Gastrocnemius medialis (tissue), 4 donors: ENCODE measurements at places on chromosomes 5 and 9. TPM values are rescaled to one million over a fixed set of nuclear protein-coding genes. Genes with fewer than 3 reads are reported as not detected.

Gene PTCH1
- total RNA-seq = 5.3 TPM

Gene SPINK6
- not detected for total RNA-seq

Gene CDH6
- 1.0 TPM for total RNA-seq

Gene PLAC8L1
- total RNA-seq = not detected

Gene HTR4
- total RNA-seq = 0.41 TPM

- no peak for DNase-seq
- no peaks in the 10 kb centered on the region for H3K27me3 ChIP-seq
- H3K4me1 ChIP-seq = no peaks in the 10 kb centered on the region
Observed at GRCh38 chr5:151463137-151464029, 16.0 kb downstream of the SLC36A1 start.

DNA sequence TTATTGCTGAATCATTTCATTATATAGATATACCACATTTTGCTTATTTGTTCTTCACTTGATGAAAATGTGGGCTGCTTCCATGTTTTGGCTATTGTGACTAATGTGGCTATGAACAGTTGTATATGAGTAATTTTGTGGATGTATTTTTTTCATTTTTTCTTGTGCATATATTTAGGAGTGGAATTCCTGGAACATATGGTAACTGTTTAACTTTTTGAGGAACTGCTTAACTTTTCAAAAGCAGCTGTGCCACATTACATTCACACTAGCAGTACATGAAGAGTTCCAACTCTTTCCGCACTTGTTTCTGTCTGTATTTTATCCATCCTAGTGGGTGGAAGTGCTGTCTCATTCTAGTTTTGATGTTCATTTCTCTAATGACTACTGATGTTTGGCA lies 67.8 kb downstream of the JAK2 start:
- DNase-seq = no peak
- H3K27me3 ChIP-seq = no peaks in the 10 kb centered on the region
- no peaks in the 10 kb centered on the region for H3K4me1 ChIP-seq
- no peak overlapping the region for H3K4me3 ChIP-seq
- no peak overlapping the region for H3K27ac ChIP-seq
- peaks cover 16% of the 10 kb centered on the region for H3K36me3 ChIP-seq

- H3K4me3 ChIP-seq = no peak overlapping the region
- no peak for DNase-seq
- H3K27ac ChIP-seq = no peak overlapping the region
- H3K4me1 ChIP-seq = no peaks in the 10 kb centered on the region
Observed at GRCh38 chr5:102749416-102750030, 5.6 kb upstream of the PAM start.

DNA sequence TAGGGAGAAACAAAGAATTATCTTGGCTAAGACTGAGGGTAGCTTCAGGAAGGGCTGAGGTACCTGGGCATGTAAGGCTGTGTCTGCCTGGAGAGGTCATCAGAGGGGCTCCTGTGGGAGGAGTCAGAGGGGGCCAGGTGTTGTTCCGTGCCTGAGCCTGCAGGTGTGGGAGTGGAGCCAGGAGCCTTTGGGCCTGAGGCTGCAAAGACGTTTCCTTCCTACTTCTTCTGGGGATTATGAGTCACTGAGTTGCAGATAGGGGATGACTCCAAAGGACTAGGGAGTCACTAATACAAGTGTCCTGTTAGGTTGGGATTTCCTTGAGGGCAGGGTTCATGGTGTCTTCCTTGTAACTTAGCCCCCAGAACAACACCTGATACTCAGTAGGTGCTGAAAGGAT lies 391.1 kb downstream of the ARHGEF28 start:
- no peaks in the 10 kb centered on the region for H3K4me1 ChIP-seq
- no peaks in the 10 kb centered on the region for H3K27me3 ChIP-seq
- no peak overlapping the region for H3K27ac ChIP-seq
- H3K36me3 ChIP-seq = no peaks in the 10 kb centered on the region

DNA sequence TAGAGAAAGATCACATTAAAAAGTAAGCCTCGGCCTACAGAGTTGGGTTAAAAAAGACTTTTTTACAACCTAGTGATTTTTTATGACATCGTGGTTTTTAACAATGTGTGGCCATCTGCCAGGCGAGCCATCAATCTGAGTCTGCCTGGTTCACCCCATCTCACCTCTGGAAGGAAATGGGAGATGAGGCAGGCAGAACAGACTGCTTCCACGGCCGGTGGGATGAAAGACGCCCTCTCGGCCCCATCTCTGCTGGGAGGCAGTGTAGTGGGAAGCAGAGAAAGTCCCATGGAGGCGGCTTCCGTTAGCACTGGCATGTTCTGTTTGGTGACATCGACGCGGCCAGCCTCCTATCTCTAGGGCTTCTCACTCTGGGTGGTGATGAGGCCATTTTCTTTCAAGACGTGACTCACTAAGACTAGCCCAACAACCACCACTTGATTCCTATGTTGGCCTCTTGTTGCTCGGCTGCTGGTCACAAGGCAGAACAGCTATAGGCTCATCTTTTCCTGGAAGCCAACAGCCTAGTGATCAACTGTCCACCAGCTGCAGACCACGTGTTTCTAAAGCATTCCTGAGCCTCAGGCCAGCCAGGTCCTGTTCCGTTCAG lies 132.4 kb upstream of the OTULINL start:
- H3K27me3 ChIP-seq = no peaks in the 10 kb centered on the region
- H3K36me3 ChIP-seq = peaks cover 1% of the 10 kb centered on the region
- H3K27ac ChIP-seq = peak overlapping the region; percentile 80
- H3K4me3 ChIP-seq = peak overlapping the region; percentile 3
- DNase-seq = peak; percentile 50
- peaks cover 55% of the 10 kb centered on the region for H3K4me1 ChIP-seq

DNA sequence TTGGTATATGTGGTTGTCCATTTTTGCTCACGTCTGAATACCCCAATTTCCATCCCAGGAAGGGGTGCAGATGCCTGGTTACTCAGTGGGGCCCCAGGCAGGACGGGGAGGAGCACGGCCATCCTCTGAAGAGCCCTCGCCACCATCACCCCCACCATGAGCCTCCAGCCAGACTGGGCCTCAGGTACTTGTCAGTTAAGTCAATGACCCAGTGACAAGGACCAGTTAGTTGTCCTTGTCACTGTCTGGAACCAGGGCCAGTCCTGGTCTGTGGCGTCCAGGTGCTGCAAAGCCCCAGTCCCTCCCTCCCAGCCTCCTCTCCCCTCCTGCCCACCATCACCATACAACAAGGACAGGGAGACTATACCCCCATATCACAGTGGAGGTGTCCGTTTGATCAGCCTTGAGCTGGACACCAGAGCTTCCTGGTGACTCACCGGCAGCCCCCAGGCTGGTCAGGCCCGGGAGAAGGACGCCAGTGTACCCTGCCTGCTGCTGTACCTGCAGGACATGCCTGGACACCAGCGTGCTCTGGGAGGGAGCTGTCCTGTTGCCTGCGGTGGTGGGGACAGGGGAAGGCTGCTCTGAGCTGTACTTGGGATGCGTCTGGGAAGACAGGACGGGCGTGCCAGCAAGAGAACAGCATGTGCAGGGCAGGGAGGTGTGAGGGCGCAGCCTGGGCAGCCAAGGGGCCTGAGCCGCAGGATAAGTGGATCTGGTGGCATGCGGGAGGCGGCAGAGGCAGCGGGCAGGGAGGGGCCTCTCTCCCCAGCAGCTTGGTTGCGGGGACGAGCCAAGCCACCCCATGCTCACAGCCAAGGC lies 32.6 kb upstream of the TTLL11 start:
- no peaks in the 10 kb centered on the region for H3K36me3 ChIP-seq
- H3K4me1 ChIP-seq = no peaks in the 10 kb centered on the region
- peaks cover 18% of the 10 kb centered on the region for H3K27me3 ChIP-seq
- no peak overlapping the region for H3K27ac ChIP-seq
- no peak for DNase-seq

GRCh38 chr9:19512103-19512832 lies 103.5 kb downstream of the ACER2 start:
- H3K36me3 ChIP-seq = no peaks in the 10 kb centered on the region
- no peak overlapping the region for H3K27ac ChIP-seq
- H3K4me1 ChIP-seq = no peaks in the 10 kb centered on the region
- no peak overlapping the region for H3K4me3 ChIP-seq
- DNase-seq = no peak
- H3K27me3 ChIP-seq = no peaks in the 10 kb centered on the region

- H3K4me3 ChIP-seq = no peak overlapping the region
- H3K4me1 ChIP-seq = no peaks in the 10 kb centered on the region
- H3K27ac ChIP-seq = no peak overlapping the region
- no peaks in the 10 kb centered on the region for H3K36me3 ChIP-seq
- H3K27me3 ChIP-seq = no peaks in the 10 kb centered on the region
- DNase-seq = no peak
Observed at GRCh38 chr9:30579810-30580209, 1804.6 kb upstream of the ACO1 start.

GRCh38 chr9:76297721-76298239 lies 96.4 kb downstream of the RFK start:
- no peak overlapping the region for H3K27ac ChIP-seq
- no peak overlapping the region for H3K4me3 ChIP-seq
- no peaks in the 10 kb centered on the region for H3K36me3 ChIP-seq
- no peaks in the 10 kb centered on the region for H3K4me1 ChIP-seq
- peak; percentile 4 for DNase-seq
- no peaks in the 10 kb centered on the region for H3K27me3 ChIP-seq

- H3K4me1 ChIP-seq = peaks cover 26% of the 10 kb centered on the region
- H3K4me3 ChIP-seq = no peak overlapping the region
- no peaks in the 10 kb centered on the region for H3K36me3 ChIP-seq
Observed at GRCh38 chr9:32877103-32877502, 93.8 kb downstream of the TMEM215 start.
